Thymus (tissue), 14 donors: ENCODE measurements at places on chromosomes 11 and 22. TPM values are rescaled to one million over a fixed set of nuclear protein-coding genes. Genes with fewer than 3 reads are reported as not detected.

DNA sequence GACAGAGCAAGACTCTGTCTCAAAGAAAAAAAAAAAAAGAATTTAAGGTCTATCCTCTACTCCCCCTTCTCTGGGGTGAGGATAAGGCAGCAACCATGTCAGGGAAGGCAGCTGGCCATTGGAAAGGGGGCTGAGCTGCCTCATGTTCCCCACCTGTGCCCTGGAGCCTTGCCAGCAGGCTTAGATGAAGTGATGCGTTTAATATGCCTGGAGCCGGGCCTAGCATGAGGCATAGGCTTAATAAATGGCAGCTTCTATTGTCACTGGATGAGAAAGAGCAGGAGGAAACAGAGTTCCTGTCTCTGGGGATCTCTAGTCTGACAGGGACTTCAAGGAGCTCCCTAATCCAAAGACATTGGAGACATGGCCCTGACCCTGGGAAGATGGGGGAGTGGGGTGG lies 3.2 kb upstream of the KCNE3 start:
- H3K36me3 ChIP-seq: no peaks in the 10 kb centered on the region
- H3K27ac ChIP-seq: no peak overlapping the region
- H3K4me3 ChIP-seq: no peak overlapping the region
- no peak for DNase-seq
- peaks cover 12% of the 10 kb centered on the region for H3K4me1 ChIP-seq

- H3K4me1 ChIP-seq: no peaks in the 10 kb centered on the region
- H3K27me3 ChIP-seq: no peaks in the 10 kb centered on the region
- H3K27ac ChIP-seq: no peak overlapping the region
- H3K36me3 ChIP-seq: peaks cover 70% of the 10 kb centered on the region
- no peak overlapping the region for H3K4me3 ChIP-seq
These were observed 64.9 kb downstream of the DEPDC5 start for GRCh38 chr22:31818481-31819392.

GRCh38 chr11:35292279-35292678 lies 127.1 kb downstream of the SLC1A2 start:
- H3K27me3 ChIP-seq: no peaks in the 10 kb centered on the region
- no peak for DNase-seq
- H3K27ac ChIP-seq: no peak overlapping the region
- no peaks in the 10 kb centered on the region for H3K4me1 ChIP-seq
- no peak overlapping the region for H3K4me3 ChIP-seq

GRCh38 chr11:94586546-94586945 lies 19.4 kb downstream of the PIWIL4 start:
- no peaks in the 10 kb centered on the region for H3K36me3 ChIP-seq
- DNase-seq: no peak
- no peaks in the 10 kb centered on the region for H3K27me3 ChIP-seq
- no peak overlapping the region for H3K27ac ChIP-seq
- H3K4me3 ChIP-seq: no peak overlapping the region

GRCh38 chr22:36148411-36148810 lies 12.1 kb downstream of the APOL3 start:
- H3K27ac ChIP-seq: no peak overlapping the region
- peaks cover 10% of the 10 kb centered on the region for H3K4me1 ChIP-seq
- H3K36me3 ChIP-seq: peaks cover 7% of the 10 kb centered on the region
- no peak for DNase-seq

DNA sequence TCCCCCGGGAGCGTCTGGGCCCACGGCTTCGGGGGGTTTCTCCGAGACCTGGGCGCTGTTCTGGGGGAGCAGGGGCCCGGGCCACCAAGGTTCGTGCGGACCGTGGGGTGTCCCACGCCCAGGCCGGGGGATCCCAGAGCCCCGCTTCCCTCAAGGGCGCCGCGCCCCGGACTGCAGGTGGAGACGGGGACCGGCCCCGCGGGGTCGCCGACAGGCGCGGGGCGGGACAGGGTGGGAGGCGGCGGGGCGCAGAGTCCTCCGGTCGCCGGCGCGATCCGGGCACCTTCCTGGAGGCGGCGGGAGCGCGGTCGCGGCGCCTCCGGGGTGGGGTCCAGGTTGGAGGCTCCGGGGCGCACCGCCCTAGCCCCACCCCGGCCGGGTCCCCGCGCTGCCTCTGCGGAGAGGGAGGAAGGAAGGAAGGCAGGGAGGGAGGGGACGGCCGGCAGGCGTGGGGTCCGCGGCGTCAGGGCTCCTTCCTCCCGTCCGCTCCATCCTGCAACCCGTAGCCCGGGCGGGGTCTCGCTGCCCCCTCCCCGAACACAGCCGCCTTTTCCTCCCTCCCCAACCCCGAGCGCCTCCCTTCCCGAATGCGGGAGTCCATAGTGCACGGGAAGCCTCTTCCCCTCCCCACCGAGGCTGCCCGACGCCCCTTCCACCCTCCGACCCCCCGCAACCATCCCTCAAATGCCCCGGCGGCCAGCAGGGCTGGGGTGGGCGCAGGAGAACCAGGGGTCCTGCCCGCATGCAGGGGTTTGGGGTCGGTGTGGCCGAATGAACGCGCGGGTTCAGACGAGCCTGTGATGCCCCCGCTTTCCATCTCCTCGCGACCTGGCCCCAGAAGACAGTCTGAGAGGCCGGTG lies 4.3 kb upstream of the ZBED4 start:
- DNase-seq: no peak
- no peak overlapping the region for H3K4me3 ChIP-seq
- H3K36me3 ChIP-seq: no peaks in the 10 kb centered on the region
- peaks cover 38% of the 10 kb centered on the region for H3K4me1 ChIP-seq
- H3K27me3 ChIP-seq: peaks cover 75% of the 10 kb centered on the region

The SEPTIN3 gene
- total RNA-seq: 0.90 TPM

The PAMR1 gene
- total RNA-seq: 5.6 TPM

The PTPN5 gene
- total RNA-seq: 0.09 TPM
